Suppressor macrophage treated with lipopolysaccharide for 1 hour (primary cell): ENCODE measurements at places on chromosomes 6 and 20.

GRCh38 chr6:143187238-143187923 lies 126.7 kb downstream of the AIG1 start:
- DNase-seq, result no peak

DNA sequence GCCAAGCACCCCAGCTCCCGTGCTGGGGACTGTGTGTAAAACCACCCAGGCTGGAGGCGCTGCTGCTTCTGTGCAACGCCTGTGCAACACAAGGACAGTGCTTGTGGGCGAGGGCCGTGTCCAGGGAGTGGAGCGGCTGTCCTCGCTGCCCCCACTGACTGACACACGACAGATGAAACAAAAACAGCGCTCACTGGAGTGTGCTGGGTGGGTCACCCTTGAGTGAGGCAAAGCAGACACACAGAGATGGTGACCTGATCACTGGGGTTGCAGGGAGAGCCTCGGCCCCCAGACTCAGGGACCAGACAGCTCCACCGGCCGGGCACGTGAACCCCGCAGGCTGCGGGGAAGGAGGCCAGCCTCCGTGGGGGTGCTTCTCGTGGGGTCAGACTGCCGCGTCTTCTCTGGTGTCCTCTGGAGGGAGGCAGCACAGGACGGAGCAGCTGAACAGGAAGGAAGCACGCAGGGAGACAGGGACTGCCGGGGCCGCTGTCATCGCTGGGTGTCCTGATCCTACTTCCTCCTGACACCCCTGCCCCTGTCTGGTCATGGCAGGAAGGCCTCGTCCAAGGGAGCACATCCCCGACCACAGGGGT lies 75.9 kb upstream of the CST7 start:
- DNase-seq, result no peak

DNA sequence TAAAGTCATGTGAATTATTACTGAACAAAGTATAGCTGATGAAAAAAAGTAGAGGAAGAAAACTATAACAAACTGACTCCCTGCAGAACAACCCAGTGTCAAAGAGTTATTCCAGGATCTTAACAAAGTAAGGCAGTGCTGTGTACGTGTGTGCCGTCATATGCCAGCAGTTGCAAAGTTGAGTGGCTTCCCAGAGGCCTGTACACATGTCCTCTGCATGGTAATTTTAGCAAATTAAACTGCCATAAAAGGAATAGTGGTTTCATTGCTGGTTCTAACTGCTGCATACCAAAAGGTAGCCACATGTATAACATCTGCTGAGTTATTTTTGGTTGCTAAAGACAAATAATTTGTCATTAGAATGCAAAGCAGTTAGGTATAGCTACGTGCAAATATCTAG lies 44.8 kb downstream of the RIPOR2 start:
- no peak for DNase-seq

GRCh38 chr6:169852504-169853195 lies 101.2 kb downstream of the ERMARD start:
- no peak for DNase-seq

DNA sequence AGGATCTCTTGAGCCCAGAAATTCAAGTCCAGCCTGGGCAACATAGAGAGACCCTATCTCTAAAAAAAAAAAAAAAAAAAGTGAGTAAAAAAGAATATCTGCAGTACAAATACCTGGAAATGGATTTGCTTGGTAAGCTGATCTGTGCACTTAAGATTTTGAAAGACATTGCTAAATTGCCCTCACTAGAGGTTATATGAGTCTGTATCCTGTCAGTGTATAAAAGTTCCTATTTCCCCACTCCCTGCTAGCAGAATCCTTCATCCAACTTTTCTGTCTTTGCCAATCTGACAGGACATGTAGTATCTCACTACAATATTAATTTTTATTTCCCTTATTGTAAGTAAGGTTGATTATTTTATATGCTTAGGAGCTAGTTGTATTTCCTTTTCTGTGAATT lies 36.1 kb downstream of the BICRAL start:
- no peak for DNase-seq

- DNase-seq, result no peak
Observed at GRCh38 chr6:46690141-46690755, 2.6 kb downstream of the TDRD6 start.

- no peak for DNase-seq
Observed at GRCh38 chr20:5172903-5173463, 46.2 kb downstream of the CDS2 start.

GRCh38 chr20:18394363-18394762 lies 72.5 kb downstream of the DZANK1 start:
- DNase-seq, result no peak

DNA sequence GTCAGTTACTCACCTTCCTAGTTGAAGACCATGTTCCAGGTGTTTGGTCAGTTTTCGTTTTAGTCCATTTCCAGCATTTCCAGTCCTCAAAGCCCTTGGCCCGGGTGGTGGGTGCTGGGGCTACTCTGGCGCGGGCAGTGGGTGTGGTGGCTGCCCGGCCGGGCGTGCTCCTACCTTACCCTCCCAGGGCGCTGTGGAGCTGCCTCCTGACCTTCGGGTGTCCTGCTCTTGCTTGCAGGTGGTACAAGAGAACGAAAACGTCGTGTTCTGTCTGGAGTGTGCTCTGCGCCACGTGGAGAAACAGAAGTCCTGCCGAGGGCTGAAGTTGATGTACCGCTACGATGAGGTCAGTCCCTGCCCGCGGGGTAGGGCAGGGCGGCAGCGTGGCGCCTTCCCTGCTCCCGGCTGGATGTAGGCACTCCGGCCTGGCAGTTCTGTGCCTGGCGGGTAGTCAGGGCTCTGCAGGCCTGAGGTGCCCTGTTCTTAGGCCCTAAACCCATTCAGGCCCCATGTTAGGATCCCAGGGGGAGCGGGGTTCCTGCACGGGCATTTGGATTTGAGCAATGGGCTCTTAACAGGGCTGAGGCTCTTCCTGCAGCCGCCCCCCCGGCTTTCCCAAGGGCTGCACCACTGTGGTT lies 145.8 kb downstream of the DTNBP1 start:
- DNase-seq, result no peak

DNA sequence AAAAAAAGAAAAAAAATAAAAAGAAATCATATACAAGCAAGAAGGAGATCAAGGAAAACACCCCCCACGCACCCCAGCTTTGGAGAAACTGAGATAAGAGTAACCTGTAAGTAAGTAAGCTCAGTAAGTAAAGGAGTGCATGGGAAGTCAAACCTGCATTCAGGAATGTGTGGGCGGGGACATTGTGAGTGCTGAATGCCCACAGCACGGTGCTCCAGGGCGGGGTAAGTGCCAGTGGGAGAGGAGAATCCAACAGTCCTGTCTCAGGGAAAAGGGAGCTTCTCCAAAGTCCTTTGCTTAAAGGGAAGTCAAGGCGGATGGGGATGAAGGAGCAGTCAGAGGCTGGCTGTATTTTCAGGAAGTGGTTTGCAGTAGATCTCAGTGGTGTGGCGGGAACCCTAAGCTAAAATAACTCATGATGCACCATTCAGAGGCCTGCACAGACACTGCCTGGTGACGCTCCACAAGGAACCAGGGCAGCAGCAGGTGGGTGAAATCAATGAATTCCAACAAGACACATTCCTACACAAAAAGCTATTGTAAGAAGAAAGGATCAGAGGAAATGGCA lies 368.0 kb downstream of the QKI start:
- peak; percentile 57 for DNase-seq
